ENCODE measurements at places on chromosomes 6 and 20.

GRCh38 chr20:19779634-19780033, 21.6 kb downstream of the RIN2 start:
- no peak for DNase-seq

- DNase-seq = no peak
Observed at GRCh38 chr6:157224951-157225574, 98.3 kb downstream of the TMEM242 start.

GRCh38 chr6:44264154-44265006, 971 bp downstream of the NFKBIE start:
- no peak for DNase-seq

DNA sequence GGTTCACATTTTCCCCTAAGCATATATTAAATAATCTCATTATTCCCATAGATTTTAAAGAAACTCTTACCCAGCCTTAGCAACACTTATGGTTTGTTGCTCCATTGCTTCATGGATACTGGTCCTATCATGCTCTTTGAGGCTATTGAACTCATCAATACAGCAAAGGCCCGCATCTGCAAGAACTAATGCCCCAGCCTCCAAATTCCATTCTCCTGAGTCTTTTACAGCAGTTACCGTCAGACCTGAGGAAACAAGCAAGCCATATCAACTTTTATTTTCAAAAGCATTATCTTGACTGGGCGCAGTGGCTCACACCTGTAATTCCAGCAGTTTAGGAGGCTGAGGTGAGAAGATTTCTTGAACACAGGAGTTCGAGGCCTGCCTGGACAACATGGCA, 37.7 kb upstream of the ASF1A start:
- DNase-seq = no peak

- DNase-seq = no peak
Observed at GRCh38 chr6:31152781-31153180, 4.8 kb downstream of the CCHCR1 start.

- DNase-seq = no peak
Observed at GRCh38 chr6:69116658-69117057, 481.6 kb downstream of the ADGRB3 start.

DNA sequence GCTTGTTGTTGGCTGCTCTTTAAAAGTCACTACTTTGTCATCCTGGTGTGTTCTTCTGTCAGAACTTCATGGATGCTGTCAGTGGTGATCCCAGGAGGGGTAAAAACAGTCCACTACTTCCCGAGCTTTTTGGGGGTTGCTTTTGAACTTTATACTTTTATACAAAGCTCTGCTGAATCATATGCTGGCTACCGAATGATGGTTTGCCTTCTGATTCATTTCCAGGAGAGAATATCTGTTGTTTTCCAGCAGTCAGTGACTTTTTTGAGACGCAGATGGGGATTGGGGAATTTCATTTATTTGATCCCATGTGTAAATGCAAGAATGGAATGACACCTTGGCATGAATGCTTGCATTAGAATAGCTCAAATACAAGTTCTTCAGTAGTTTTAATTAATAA, 32.7 kb upstream of the COL10A1 start:
- DNase-seq = no peak

GRCh38 chr6:169915769-169916550, 164.5 kb downstream of the ERMARD start:
- DNase-seq = no peak

- no peak for DNase-seq
Observed at GRCh38 chr20:49856904-49857303, 44.3 kb downstream of the SLC9A8 start.

DNA sequence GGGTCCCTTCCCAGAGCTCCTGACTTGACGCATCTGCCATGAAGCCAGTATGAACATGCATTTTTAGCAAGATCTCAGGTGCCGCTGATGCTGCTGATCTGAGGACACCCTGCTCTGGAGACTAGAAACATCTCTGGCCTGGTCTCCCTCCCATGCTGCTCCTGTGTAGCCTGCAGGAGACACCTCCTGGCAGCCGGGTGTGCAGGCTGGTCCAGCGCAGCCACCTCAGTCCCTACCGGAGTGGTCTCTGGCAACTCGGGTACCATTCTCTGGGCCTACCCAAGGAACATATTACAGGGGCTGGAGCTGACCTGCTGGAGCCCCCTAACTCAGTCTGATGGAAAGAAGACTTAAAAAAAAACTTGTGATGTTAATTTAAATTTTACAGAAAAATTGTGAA, 20.1 kb downstream of the PHACTR3 start:
- DNase-seq = no peak

GRCh38 chr6:166595949-166596348, 9.5 kb upstream of the RAMACL start:
- DNase-seq = no peak

DNA sequence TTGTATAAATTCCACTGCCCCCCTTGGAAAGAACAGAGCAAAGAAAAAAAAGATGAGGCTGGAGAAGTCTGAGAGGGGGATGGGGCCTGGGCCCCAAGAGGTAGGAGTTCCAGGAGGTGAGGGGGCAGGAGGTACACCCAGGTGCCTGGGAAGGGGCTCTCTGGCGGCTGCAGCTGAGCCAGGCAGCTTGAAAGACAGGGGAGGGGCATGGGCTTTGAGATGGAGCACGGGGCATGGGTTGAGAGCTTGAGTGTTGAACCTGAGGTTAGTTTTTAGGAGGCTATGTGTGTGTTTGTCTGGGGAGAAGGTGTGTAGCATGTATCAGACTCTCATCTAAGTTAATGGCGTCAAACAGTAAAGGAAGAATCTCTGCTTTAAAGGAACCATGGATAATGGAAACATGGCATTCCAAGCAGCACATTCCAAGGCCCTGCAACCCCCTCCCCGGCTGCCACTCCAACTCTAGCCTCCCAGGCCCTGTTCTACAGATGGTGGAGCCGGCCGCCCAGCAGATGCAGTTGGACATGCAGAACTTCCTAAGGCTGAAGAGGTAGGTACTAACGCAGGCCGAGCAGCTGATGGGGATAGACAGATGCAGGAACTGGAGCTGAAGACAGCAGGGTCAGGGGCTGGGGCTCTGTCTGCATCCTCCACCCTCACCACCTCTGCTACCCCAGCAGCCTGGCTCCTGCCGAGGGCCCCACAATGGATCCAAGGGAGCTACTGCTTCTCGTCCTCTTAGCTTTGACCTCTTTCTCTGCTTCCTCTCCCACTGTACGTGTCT, 42.1 kb downstream of the MDFI start:
- DNase-seq = no peak

- DNase-seq = peak; percentile 25
Observed at GRCh38 chr6:27188885-27189418, 58.5 kb upstream of the PRSS16 start.

GRCh38 chr6:24833711-24834386, 35.1 kb upstream of the ARMH2 start:
- no peak for DNase-seq

GRCh38 chr6:12008366-12009179, 3.5 kb upstream of the HIVEP1 start:
- DNase-seq = peak; percentile 91

DNA sequence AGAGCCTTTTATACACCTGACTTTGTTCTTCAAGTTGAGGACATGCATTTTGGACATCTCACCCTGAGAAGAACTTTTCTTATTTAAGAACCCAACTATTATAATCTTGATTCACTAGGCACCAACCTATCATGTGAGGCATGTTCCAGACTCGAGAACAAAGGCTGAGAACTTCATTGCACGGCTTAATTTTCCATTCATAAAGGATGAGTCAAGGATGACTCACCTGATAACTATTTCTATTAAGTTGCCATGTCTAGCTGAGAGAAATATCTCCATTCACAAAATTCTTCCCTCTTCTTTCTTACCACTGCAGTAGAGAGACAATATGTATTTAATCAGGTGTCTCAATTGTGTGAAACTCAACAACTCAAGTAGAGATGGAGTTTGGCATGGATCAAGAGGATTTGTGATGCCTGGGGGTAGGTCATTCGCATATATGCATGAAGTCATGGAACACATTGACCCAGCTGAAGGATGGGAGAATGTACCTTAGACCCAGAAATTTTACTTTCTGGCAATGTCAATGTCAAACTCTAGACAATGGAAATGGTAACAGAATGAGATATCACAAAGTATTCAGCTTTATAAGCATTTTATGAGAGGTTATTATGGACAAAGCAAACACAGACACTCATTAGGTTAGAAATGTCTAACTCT, 208.7 kb upstream of the PRND start:
- DNase-seq = no peak

GRCh38 chr6:5736016-5736738, 270.5 kb downstream of the NRN1 start:
- DNase-seq = no peak

GRCh38 chr6:150651808-150652470, 52.3 kb downstream of the PLEKHG1 start:
- DNase-seq = no peak

Data from T-cell (primary cell).